Right kidney (tissue), 9 donors: ENCODE measurements at places on chromosomes 12 and 14.

DNA sequence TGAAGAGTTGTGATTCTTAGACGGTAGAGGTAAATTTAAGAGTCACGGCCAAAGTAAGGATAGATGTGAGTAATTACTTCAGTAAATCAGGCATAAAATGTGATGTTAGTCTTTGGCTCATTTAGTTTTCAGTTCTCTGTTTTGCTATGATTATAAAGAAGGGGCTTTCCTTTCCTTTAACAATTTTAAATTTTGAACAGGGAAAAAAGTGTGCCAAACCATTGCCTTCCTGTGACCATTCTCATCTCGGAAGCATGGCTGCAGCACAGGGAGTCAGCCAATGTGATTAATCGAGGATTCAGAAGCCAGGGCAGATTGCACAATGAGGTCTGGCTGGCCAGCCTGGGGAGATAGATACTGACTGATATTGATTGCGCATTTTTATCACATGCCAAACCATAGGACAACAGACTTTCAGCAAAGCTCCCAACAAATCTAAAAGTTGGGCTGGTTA lies 480.2 kb upstream of the PRICKLE1 start:
- DNase-seq = no peak

- DNase-seq = no peak
These were observed 21.9 kb upstream of the ISM2 start for GRCh38 chr14:77520555-77520954.

DNA sequence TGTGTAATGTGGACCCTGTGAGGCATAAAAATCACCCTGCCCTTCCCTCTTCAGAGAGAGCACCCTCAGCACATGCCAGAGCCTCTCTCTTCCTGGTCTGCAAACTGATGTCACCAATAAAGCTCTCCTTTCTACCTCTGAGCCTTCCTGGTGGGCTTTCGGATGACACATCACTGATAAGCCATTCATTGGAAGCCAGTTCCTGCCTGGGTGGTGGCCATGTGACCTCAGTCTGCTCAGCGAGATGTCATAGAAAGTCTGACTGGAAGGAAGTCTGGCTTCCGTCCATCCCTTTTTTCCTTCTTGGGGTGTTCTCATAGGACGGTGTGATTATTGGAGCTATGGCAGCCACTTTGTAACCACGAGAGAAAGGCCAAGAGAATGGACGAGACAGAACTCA lies 95.7 kb downstream of the PIWIL1 start:
- DNase-seq = no peak

- DNase-seq = no peak
These were observed 1.1 kb downstream of the BRI3BP start for GRCh38 chr12:124994437-124994975.

DNA sequence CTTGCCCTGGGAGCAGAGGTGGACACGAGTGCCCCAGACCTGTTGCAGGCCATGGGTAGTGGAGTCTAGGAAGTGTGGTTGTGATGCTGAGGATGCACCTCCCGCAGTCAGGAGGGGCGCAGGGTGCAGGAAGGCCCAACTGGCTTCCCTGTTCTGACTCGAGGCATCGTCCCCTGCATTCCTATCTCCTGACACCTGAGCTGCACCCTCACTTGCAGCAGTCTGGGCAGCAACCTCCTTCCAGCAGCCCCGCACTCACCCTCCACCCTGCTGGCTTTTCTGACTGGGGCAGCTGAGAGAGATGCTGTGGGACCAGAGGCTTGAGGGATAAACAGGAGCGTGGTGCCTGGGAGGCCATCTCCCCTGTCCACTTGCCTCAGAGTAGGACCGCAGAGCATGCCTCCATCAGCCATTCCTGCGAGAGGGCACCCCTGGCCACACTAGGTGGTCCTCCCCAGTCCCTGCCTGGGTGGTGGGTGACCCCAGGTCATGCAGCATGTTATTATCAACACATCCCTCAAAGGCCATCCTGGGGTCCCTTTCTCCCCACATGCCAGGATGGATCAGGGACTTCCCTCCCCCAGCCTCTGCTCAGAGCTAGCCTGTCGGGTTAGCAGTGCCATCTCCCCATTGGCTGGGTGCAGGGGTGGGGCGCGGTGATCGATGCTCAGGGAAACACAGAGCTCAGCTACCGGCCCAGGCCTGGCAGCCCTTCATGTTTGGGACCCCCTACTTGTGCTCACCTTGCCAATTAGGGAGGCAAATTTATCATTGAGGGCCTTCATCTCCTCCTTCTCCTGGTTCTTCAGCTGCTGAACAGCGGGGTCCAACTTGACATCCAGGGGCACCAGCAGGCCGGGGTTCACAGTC lies 719 bp downstream of the KRT80 start:
- DNase-seq = no peak

DNA sequence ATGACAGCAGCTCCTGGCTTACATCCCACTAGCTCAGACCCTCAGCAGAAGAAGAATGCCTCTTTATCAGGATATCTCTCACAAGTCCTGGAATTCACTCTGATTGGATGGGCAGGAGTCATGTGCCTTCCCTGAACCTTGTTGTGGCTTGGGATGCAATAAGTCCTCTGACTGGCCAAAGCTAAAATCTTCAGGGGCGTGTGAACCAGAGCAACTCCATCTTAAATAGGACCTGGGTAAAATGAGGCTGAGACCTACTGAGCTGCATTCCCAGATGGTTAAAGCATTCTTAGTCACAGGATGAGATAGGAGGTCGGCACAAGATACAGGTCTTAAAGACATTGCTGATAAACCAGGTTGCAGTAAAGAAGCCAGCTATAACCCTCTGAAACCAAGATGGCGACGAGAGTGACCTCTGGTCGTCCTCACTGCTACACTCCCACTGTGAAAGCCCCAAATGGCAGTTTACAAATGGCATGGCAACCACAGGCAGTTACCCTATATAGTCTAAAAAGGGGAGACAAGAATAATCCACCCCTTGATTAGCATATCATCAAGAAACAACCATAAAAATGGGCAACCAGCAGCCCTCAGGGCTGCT lies 60.4 kb upstream of the FICD start:
- no peak for DNase-seq

GRCh38 chr12:52171950-52172512 lies 19.8 kb downstream of the KRT80 start:
- no peak for DNase-seq

DNA sequence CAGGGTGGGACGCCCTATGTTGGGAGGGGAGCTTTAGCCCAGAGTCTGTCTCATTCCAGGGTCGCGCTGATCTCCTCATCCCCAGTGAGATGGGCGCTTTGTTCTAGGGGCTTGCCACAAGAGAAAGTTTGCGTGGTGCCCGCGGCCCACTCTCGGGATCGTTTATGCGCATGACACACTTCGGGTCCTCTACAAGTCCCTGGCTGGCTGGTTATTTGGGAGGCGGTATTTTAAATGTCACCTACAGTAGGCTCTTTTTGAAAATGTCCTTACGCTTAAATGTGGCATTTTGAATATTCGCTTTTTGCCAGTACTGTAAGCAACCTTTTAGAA lies 541 bp downstream of the GOLT1B start:
- no peak for DNase-seq

DNA sequence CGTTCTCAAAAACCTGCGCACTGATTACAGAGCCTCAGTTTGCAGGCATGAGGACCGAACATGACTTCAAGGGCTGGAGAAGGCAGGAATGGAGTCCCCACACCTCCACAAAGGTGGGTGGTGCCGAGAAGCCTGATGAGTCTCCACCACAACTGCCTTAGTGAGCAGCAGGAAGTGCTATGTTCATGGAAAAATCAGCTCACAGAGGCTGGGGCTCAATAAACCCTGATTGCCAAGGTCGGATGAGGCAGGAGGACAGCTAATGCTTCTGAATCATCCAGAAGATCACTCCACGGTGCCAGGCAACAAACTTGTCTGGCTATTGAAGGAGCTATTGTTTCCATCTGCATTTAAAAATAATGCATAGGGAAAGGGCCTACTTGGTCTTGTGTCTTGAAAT lies 31.1 kb downstream of the APPL2 start:
- no peak for DNase-seq

DNA sequence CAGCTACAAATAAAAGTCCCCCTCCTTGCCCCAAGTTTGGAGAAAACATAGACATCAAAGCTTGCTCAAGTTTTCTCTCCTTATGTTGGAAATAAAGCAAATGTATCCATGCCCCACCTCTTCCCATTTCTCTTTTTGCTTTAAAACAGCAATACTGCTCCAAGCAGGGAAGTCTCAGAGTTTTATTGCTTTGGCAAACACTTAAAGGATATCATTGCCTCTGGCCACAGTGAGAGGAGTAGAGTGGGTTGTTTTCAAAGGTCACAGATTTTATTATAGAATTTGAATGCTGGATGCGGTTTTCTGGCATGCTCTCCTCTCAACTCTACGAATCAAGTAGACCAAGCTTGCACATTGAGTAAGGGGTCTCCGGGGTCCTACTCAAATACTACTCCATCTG lies 149.7 kb downstream of the TTC7B start:
- no peak for DNase-seq
